ENCODE measurements at places on chromosomes 16 and 17.

DNA sequence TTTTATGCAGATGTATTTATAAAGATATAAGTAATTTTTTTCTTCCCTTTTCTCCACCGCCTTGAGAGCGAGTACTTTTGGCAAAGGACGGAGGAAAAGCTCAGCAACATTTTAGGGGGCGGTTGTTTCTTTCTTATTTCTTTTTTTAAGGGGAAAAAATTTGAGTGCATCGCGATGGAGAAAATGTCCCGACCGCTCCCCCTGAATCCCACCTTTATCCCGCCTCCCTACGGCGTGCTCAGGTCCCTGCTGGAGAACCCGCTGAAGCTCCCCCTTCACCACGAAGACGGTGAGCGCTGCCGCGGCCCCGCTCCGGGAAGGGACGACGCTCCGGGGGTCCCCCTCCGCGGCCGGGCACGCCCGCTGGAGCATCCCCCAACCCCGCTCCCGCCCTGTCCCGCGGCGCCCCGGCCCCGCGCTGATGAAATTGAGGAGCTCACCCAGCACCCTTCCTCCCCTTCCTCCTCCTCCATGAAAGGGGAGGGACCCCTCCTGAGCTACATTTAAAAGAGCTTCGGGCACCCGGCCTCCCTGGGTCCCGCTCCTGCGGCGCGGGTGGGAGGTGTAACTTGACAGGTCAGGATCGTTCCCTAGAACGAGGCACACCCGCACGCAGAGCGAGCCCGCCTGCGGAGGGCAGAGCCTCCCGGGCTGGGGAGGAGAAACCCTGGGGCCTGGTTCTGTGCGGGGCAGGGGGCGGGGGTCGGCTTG is 706 bp downstream of the HLF start:
- DNase-seq: no peak

DNA sequence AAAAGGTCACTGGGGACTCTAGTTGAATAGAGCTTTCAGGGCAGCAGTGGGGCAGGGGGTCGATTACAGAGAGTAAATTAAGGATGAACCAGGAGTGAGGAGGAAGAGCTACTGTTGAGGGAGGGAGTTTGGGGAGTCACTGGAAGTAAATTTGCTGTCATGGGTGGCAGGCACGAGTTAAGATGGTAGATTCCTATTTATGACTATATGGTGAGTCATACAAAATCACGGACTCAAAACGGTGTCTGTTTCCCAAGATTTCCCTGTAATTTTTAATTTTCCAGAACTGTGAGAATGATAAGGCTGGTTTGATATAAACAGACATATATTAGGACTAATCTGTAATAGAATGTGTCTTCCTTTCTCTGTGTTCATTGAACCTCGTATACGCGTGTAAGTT is 287.6 kb upstream of the GOT2 start:
- no peak for DNase-seq

DNA sequence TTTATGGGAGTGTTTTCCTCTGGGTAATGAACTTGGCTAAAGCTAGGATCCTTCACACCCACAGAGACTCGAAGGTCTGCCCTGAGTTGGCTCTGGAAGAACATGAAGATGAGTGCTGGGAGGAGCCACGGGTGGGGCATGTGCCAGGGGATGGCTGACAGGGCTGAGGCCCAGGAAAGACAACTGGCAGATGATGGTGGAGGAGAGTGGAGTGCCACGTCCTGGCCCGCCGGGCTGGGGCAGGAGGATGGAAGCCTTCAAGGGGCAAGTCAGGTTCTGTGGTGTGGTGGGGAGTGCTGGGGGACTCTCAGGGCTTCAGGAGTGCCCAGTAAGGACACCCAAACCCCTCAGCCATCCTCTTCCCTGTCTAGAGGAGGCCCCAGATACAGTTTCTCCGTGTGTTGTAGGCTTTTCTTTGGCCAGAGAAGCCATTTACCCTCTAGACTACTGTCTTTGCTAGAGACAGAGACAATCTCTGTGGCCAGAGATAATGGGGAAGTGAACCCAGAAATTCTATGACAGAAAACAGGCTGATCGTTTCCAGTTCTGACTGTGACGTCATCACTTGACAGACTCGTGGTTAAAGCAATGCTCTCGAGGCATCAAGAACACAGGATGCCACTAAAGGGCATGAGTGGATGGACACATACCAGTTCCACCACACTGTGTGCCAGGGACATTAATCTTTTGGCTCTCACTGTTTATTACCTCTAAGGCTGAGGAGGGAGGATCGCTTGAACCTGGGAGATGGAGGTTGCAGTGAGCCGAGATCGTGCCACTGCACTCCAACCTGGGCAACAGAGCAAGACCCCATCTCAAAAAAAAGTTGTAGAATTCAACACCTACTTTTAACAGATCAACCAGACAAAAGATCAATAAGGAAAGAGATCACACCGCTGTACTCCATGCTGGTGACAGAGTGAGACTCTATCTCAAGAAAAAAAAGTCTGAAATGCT is 18.6 kb upstream of the SLC5A10 start:
- DNase-seq: no peak

- DNase-seq: no peak
Measured at GRCh38 chr16:75566758-75567255, 628 bp downstream of the GABARAPL2 start.

GRCh38 chr17:75594499-75595283 is 7.1 kb downstream of the MYO15B start:
- peak; percentile 58 for DNase-seq

GRCh38 chr17:17702449-17703139 is 21.3 kb downstream of the RAI1 start:
- DNase-seq: no peak

DNA sequence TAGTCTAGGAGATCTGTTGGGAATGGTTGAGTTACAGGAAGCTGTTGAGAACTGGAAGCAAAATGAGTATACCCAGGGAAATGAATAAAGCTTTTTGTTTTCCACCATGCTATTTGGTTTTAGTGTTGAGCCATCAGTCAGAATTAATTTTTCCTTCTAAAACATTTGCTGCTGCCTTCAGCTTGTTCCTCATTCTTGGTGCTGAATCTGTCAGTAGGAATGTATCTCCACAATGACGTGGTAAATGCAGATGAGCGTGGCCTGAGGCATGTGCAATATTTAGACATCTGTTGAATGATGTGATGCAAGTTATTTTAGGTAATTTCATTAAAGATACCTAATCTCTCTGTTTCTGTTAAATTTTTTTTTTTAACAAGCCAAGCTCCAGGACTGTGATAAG is 10.9 kb downstream of the HAPSTR1 start:
- no peak for DNase-seq

DNA sequence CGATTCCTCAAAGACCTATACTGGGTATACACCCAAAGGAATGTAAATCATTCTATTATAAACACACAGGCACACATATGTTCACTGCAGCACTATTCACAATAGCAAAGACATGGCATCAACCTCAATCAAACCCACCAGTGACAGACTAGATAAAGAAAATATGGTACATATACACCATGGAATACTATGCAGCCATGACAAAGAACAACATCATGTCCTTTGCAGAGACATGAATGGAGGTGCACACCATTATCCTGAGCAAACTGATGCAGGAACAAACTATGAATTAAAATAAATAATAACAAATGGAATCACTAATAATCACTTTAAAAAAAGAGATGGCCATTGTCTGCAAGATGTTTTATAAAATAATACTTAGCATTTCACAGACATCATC is 380.1 kb downstream of the GRIN2A start:
- DNase-seq: no peak

- no peak for DNase-seq
Measured at GRCh38 chr16:2710711-2711231, 9.3 kb downstream of the PRSS27 start.

GRCh38 chr17:78338486-78339259 is 21.2 kb downstream of the SOCS3 start:
- no peak for DNase-seq

DNA sequence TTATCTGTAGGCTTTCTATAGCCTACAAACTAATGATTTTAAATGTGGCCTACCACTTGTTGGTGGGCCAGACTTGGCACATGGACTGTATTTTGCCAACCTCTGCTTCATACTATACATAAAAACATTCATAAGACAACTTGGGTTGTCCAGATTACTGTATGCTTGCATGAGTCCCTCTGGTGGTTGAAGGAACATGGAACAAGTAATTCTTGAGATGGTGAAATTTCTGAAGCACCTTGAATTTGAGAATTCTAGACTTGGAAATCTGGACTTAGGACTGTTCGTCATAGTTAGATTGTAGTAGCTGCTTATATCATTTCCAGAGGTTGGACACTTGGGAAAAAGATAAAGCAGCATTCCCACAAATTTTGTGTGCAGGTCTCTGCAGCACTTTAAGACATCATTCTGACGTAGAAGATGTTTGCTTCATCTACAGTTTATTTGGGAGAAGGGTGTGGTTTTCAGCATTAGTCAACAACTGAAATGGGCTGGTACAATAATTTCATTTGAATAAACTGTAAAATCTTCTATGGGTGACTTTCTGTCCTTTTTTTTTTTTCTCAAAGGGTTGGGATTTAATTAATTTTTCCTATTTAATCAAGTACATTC is 31.2 kb downstream of the NFATC3 start:
- DNase-seq: no peak

- no peak for DNase-seq
Measured at GRCh38 chr17:81333616-81334368, 38.7 kb upstream of the SLC38A10 start.

GRCh38 chr16:87806261-87806640 is 40.5 kb upstream of the KLHDC4 start:
- no peak for DNase-seq

DNA sequence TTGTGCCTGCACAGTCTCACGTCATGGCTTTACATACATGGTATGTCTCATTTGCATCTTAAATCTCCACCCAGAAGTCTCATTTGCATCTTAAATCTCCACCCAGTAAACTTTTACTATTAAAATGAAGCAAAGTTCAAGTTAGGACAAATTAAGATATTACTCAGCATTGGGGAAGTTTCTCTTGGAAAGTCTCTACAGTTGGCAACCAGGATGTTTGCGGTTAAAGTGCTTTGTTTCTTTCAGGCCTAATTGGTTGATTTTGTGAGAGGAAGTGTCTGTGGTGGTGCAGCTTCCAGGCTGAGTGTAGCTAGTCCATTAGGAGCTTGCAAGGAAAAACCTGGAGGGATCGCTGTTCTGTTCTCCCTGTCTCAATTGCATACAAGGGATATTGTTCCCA is 1373.3 kb upstream of the GOT2 start:
- no peak for DNase-seq

GRCh38 chr17:49434821-49435670 is 20.4 kb upstream of the PHB1 start:
- DNase-seq: peak; percentile 38

DNA sequence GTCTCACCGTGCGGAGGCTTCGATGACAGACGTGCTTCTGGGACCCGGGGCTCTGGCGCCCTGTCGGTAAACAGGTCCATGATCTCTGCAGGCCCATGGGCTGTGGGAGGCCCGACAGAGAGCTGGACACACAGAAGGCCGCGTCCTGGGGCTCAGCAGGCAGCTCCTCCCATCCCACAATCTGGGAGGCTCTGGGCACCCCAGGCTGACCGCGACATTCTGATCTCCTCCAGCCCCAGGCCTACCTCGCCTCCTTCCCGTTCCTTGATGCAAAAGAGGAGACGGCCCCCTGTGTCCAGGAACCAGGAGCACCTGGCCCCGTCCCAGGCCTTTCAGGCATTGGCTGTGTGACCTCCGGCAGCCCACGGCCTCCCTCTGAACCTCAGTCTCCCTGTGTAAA is 23.3 kb downstream of the TRARG1 start:
- DNase-seq: no peak

DNA sequence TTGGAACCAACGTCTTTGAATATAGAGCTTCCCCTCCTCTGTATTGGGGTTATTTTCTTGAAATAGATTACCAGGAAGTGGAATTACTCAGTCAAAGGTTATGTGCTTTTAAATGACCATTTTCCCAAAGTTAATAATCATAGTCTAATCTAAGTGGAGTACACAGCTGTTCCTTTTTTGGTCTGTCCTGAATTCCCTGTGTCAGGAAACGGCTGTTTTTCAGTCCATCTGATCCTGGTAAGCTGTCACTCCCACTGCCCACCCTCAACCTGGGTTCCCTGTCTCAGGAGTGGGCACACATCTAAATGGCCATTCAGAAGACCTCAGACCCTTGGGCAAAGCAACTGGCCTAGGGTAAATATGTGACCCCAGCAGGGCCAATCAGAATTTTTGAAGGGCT is 57.6 kb upstream of the KSR1 start:
- DNase-seq: no peak

DNA sequence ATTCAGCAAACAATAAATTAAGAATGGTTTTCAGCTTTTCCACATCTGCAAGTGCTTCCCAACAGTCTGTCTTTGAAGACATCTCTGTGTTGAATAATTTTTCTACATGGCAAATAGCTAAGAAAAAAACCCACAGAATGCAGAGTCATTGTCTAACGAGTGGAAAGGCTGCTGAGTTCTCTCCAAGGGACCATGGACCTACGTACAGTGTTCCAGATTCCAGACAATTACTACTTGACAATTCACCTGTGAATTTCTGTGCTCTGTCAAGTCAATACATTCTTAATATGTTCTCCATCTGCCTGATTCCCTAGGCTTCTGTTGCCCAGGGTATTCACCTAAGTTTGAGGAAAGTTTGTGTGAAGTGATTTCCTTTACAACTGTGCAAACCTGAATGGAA is 83.8 kb upstream of the CA10 start:
- DNase-seq: no peak

GRCh38 chr16:212999-213398 is 16.2 kb downstream of the LUC7L start:
- no peak for DNase-seq

DNA sequence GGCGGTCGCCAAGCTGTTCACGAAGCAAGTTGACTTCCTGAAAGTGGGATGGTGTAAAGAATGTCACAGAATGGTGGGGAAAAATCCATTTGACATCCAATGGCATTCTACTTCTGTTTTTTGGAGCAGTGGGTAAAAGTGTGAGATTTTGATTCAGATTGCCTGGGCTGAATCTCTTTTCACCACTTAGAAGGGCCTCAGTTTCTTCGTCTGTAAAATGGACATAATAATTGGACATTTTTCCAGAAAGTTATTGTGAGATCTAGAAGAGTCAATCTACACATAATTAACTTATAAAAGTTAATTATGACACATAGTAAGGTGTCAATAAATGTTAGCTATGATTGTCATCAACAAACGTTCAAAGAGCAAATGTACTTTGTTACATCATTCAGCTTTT is 3.0 kb downstream of the KRT40 start:
- DNase-seq: no peak

GRCh38 chr17:40514013-40514875 is 12.8 kb upstream of the TNS4 start:
- no peak for DNase-seq

DNA sequence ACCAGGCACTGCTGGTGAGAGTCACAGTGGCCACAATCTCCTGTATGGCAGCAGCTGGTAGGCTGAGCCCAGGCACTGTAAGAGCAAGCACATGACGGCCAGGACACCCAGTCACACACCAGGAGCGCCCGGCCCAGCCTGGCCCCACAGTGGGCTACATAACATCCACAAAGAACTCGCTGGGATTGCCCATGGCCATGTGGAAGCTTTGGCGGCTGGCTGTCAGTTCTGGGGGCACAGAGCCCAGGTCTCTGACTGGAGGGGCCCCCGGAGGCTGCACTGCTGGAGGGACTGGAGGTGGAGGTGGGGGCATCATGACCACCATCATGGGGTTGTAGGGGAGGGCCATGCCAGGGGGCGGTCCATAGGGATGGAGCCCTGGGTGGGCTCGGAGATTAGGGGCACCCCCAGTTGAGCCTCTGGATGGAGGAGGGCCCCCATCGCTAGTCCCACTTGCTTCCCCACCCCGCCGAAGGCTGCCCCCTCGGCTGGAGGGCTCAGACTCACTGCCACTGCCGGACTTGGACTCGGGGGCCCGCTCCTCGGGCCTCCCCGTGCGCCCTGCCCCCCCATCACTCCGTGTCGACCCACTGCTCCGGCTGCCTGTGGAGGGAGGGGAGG is 6.1 kb downstream of the ACADVL start:
- no peak for DNase-seq

- no peak for DNase-seq
Measured at GRCh38 chr16:80027007-80027965, 426.7 kb upstream of the MAF start.

Data from NCI-H1930 (cell line).